ENCODE measurements at places on chromosomes 3 and 15. TPM values are rescaled to one million over a fixed set of nuclear protein-coding genes. Genes with fewer than 3 reads are reported as not detected.

GRCh38 chr3:53016236-53016635 lies 29.6 kb downstream of the SFMBT1 start:
- no peak for DNase-seq

DNA sequence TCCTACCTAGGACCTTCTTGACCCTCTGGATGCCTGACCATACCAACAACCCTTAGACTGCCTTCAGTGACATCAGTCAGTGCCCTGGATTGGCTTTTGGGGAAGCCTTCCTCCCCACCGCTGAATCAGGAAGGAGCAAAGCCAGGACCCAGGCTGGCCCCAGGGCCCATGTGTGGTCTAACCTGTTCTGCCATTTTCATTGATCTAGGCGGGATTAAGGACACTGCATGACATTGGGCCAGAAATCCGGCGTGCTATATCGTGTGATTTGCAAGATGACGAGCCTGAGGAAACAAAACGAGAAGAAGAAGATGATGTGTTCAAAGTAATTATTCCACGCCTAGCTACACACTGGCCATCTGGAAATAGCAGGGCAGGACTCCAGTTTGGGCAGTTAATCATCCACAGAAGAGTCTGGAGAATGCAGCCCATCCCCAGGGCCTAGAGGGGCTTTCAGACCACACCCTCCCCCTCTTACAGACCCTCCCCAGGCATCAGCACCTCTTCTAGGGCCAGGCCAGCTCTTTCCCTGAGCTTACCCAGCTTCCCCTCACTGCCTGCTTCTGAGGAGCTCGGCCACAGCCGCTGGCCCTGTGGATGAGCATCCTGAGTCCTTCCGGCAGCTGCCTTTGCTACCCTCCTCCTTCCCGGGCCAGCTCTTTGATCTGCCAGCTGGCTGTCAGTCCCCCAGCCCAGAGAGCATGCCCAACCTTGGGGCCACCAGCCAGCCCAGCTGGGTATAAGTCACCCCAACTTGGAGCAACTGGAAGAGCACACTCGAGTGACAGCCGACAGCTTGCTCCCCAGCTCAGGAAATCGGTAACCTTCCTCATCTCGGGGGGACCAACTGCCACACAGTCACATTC lies 45.9 kb downstream of the CHDH start:
- DNase-seq = no peak

- no peak for DNase-seq
These were observed 166.1 kb downstream of the PYDC2 start for GRCh38 chr3:191627064-191627463.

CHDH gene
- polyA plus RNA-seq = 0.84 TPM
